ENCODE measurements at places on chromosomes 5 and 9.

DNA sequence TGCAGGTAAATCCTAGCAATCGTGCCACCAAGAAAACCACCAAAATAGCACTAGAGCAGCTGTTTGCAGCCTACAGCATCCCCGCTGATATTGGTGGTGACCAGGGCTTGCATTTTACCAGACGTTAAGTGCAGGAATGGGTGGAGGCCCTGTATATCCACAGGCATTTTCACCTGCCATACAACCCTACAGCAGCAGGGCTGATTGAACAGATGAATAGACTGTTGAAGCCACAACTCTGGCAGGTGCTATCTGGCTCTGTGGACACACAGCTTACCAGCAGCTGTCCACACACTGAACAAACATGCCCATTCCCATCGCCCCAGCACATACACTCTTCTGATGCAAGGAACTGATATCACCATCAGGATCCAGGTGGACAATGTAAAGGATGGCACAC is 154.5 kb upstream of the APC start:
- no peak for DNase-seq

- no peak for DNase-seq
Measured at GRCh38 chr5:94575196-94575595, 43.2 kb downstream of the KIAA0825 start.

- DNase-seq: no peak
Measured at GRCh38 chr5:74850789-74851425, 15.3 kb downstream of the FAM169A start.

DNA sequence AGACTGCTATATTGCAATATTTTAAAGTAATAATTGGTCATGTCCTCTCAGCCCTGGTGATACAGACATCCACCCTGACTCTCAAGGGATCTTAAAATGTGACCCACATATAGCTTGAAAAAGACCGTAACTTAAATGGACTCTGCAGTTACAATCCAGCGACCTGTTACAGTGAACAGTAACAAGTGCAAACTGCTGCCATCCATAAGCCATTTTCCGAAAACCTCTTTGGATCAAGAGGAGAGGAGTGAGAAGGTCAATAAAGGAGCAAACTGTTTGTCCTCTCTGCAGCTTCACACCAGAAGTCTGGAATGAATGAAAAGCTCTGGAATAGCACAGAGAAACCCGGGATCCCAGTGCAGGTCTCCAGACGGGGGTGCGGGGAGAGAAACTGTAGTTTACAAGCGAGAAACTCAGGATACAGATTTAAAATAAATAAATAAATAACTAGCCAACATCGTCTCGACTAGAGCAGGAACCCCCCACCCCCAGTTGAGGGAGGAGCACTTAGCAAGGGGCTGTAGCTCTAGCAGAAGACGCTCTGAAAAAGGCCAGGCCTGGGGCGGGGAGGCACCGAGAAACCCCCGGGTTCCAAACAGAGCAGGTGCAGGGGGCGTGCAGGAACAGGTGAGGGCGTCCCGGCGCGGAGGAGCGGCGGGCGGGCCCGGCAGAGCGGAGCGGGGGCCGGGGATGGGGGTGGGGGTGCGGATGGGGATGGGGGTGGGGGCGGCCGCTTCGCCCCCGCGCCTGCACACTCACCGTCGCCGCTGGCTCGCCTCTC is 572 bp downstream of the ZDHHC21 start:
- DNase-seq: peak; percentile 41

DNA sequence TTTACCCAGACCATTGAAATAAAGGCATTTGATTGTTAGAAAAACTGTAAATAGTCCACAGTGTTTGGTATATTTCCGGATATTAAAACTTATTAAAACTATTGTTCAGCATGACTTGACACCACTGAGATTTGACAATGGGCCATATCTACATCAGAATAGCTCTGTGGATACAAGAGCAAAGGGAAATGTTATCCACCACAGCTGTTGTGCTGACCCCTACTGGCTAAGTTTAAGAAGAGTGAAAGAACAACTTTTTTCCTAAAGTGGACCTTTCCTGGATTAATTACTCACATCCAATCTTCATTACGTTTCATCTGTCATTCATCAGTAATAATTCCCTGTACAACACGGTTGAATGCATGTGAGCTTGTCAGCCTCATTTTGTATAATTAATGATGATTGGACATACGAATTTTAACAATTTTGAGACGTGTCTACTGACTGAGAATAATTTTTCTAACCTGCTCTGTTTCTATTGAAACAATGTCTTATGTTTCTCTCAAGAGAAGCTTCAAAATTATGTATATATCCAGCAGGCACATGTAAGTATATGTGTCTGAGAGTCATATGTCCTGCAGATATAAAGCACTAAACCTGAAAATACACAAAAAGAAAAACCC is 1952.6 kb downstream of the MAT2B start:
- DNase-seq: peak; percentile 75

- no peak for DNase-seq
Measured at GRCh38 chr9:83444110-83444509, 94.1 kb downstream of the FRMD3 start.

GRCh38 chr9:88645879-88646199 is 110.9 kb downstream of the NXNL2 start:
- DNase-seq: no peak

DNA sequence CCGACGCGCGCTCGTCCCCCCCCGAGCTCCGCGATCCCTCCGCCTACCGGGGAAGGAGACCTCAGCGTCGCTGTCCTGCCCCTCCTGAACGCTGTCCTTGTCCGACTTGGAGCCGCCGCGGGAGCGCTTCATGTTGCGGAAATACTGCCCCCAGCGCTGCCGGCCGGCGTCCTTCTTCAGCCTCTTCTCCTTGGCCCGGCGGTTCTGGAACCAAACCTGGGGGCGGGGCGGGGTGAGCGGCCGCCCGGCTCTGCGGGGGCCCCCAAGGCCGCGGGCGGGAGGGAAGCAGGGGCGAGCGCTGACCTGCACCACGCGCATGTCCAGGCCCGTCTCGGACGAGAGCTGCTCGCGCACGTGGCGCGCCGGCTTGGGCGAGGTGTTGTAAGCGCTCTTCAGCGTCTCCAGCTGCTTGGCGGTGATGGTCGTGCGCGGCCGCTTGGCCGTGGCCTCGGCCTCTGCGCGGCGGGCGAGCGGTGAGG is 6.3 kb downstream of the LHX3 start:
- DNase-seq: no peak

- no peak for DNase-seq
Measured at GRCh38 chr9:91415290-91415689, 8.3 kb downstream of the NFIL3 start.

- no peak for DNase-seq
Measured at GRCh38 chr5:62167561-62168057, 138.4 kb upstream of the KIF2A start.

DNA sequence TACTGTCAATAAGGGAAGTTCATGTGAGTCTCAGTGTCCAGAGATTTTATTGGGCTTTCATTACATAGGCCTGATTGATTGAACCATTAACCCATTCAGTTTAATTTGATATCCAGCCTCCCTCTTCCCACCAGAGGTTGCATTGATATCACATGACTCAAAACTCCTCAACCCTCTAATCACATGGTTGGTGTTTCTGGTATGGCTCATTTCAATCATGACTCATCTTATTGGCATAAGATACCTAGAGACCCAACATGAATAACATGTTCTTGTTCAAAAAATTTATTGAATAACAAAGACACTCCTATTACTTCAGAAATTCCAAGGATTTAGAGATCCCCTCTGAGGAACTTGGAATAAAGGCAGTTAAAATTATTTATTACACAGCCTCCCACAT is 982.2 kb downstream of the TLE1 start:
- DNase-seq: no peak

- DNase-seq: no peak
Measured at GRCh38 chr9:90684736-90685135, 42.1 kb upstream of the DIRAS2 start.

GRCh38 chr9:124708074-124708473 is 63.0 kb downstream of the NR6A1 start:
- no peak for DNase-seq

DNA sequence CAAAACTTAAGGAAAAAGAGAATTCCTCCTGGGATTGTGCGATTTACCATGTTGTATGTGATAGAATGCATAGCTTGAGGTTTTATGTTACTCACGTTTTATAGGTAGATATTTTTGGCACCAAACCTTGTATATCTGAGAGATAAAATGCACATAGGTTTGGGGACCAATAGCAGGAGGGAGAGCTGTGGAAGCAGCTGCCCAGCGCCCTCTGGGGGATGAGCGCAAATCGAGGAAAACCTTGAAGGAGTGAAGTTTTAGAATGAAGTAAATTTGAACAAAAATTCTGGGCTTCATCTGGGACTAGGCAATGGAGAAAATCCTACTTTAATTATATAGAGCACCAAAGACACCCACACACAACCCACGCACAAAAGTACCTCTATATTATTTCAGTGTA is 197.0 kb downstream of the ADCY2 start:
- peak; percentile 10 for DNase-seq

GRCh38 chr5:168467755-168468330 is 18.4 kb upstream of the RARS1 start:
- no peak for DNase-seq

DNA sequence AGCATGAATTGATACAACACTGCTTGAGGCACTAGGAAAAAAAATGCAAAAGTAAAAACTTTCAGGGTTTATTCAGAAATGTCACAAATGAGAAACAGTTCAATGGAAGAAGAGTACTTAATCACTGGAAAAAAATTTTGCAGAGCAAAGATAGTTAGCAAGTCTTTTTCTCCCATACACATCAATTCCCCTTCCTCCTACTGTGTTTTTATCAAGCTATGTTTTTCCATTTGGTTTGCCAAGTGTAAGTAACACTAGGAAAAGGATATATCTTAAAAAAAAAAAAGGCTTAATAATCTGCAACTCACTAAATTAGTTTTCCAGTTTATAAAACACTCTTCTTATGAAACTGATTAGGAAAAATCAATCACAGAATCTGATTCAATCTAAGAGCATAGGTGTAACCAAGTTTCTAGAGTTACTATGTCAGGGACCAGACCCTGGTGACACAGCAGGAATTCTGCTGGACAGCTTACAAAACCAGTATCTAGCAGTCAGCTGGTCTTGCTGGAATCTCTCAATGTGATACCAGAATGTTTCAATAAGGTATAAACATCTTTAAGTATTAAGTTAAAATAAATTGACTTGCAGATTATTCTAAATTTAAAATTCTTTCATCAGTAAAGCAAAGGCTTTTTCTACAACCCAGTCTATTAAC is 34.7 kb downstream of the RNF145 start:
- DNase-seq: no peak

DNA sequence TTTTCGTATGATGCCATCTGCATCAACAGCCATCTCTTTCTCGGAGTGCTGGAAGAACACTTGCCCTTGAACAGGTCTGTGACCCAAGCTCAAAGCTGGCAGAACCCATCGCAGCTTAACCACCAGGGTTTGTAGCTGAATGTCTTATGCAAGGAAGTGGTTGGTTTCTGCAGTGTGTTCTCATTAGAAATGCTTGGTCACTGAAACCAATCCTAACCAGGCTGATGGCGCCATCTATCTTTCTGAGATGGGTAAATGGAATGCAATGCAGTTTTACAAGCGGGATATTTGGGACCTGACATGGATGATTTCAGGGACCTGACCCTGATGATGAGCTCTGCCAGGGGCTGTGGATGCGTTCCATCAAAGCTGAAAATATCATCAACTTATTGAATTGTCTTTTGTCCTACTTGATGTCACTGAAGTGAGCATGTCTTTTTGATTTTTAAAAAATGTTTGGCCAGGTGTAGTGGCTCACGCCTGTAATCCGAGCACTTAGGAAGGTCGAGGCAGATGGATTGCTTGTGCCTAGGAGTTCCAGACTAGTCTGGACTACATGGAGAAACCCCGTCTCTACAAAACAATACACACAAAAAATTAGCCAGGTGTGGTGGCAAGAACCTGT is 28.7 kb downstream of the DMRT3 start:
- DNase-seq: peak; percentile 74

GRCh38 chr9:130535818-130536521 is 43.4 kb upstream of the FUBP3 start:
- DNase-seq: peak; percentile 95

DNA sequence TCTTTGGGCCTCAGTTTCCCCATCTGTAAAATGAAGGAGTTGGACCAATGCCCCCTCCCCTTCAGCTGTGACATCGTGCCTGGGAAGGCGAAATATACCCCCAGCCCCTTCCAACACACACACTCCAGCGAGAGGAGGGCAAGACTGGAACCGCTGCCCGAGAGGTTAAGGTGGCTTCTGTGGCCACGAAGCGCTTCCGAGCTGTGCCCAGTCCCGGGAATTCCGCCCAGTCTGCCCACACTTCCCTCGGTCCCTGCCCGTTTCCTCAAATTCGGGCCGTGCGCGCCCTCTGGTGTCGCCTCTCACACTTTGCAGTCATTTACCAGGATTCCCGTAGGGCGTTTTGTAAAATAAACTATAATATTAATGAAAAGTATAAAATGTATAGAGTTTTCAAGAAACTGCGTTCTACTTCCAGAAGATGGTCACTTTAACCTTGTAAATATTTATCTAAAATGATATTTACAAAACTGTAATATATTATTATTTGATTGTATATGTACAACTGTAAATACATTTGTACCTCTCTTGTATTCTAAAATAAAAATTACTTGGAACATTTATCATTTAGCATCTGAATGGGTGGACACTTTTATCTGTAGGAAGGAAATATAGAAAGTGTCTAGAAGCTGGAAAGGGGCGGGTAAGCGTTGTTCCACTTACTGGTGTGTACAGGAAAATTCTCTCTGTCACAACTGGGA is 11.0 kb upstream of the EXOSC2 start:
- peak; percentile 80 for DNase-seq

DNA sequence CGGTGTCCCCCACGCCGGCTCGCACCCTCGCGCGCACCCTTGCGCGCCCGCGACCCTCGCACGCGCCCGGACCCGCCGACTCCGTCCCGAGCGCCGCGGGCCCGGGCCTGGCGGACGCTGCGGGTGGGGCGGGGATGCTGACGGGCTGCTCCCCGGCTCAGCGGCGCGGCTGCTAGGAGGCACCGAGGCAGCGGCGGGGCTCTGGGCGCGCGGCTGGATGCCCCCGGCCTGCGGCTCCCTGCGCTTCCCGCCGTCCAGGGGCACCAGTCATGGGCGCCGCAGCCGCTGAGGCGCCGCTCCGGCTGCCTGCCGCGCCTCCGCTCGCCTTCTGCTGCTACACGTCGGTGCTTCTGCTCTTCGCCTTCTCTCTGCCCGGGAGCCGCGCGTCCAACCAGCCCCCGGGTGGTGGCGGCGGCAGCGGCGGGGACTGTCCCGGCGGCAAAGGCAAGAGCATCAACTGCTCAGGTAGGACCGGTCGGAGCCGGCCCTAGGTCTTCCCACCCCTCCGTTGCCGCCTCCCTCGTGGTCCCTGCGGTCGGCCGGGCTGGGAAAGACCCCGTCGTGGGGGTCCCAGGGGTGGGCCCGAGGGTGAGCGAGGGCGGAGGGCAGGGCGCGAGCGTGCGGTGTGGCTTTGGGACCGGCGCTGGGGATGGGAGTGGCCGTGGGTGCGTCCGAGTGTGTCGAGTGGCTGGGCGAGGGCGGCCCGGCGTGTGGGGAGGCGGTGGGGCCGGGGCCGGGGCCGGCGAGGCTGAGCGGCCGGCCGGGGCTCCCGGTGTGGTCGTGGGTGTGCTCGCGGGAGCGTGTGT is 530 bp downstream of the TMEFF1 start:
- peak; percentile 46 for DNase-seq

- peak; percentile 82 for DNase-seq
Measured at GRCh38 chr9:104682642-104683041, 11.7 kb upstream of the OR13D1 start.

GRCh38 chr9:16727452-16728136 is 142.9 kb downstream of the BNC2 start:
- DNase-seq: no peak
